ENCODE measurements at places on chromosomes 2 and 18.

GRCh38 chr18:70132999-70133398 lies 72.5 kb downstream of the RTTN start:
- DNase-seq: peak; percentile 77

GRCh38 chr2:1627628-1628381 lies 116.5 kb downstream of the PXDN start:
- no peak for DNase-seq

DNA sequence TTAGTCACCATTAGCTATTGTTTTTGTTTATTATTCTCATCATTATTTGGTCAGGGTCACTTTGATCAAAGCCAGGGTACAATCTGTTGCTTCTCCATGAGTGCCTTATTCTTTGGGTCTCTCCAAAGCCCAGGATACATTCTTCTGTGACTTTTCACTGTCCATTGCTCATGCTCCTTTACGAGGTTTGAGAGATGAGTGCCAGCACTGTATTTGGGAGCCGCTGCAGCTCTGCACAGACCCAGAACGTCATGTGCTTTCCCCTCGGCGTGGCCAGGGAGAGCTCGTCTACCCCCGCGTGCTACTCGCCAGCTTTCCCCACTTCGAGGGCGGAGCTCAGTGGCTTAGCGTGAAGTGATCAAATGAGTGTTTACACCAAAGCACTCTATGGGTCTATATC lies 123.7 kb downstream of the COL6A3 start:
- no peak for DNase-seq

GRCh38 chr2:238097988-238098871 lies 1.9 kb upstream of the ESPNL start:
- DNase-seq: no peak
